Stimulated activated CD4-positive, alpha-beta T cell treated with anti-CD3 and anti-CD28 coated beads, Interleukin-15, amount 100 ng/mL, for 24 hours (primary cell): ENCODE measurements at places on chromosomes 12 and 14.

- DNase-seq: peak; percentile 94
Observed at GRCh38 chr12:121351820-121352681, at the start of gene ANAPC5. ANAPC5 (minus strand) TSS chr12:121352411; CDS start chr12:121352340, 71 bp downstream.

GRCh38 chr12:25372969-25373817 lies 122.5 kb upstream of the KRAS start:
- no peak for DNase-seq

- DNase-seq: no peak
Observed at GRCh38 chr14:90408713-90409112, 11.9 kb downstream of the CALM1 start.

GRCh38 chr14:106013879-106014376 lies 487.5 kb downstream of the TMEM121 start:
- peak; percentile 55 for DNase-seq

GRCh38 chr12:6821591-6822425 lies at the start of gene GPR162:
GPR162 (plus strand) TSS chr12:6821821; CDS start chr12:6823899, 2,078 bp downstream.
- peak; percentile 31 for DNase-seq
